ENCODE measurements at places on chromosomes 2 and 18.

- no peak for DNase-seq
These were observed 164.5 kb downstream of the IRS1 start for GRCh38 chr2:226634943-226635604.

DNA sequence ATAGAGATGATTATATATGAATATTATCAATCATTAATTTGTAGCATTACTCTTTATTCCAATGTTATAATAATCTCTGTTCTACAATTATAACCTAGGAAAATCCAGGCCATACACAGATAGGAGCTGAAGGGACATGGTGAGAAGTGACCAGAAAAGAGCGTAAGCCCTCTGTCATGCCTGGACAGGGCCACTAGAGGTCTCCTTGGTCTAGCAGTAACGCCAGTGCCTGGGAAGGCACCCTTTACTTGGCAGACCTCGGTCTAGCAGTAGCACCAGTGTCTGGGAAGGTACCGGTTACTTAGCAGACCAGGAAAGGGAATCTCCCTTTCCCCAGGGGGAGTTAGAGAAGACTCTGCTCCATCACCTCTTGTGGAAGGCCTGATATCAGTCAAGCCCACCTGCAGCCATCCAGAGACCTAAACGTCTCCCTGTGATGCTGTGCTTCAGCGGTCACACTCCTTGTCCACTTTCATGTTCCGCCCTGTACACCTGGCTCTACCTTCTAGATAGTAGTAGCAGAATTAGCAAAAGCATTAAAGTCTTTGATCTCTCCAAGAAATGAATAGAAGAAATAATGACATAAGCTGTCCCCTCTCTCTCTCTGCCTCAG lies 447.5 kb upstream of the FSIP2 start:
- DNase-seq: no peak

GRCh38 chr2:219123356-219124135 lies 37.1 kb downstream of the NHEJ1 start:
- DNase-seq: no peak

DNA sequence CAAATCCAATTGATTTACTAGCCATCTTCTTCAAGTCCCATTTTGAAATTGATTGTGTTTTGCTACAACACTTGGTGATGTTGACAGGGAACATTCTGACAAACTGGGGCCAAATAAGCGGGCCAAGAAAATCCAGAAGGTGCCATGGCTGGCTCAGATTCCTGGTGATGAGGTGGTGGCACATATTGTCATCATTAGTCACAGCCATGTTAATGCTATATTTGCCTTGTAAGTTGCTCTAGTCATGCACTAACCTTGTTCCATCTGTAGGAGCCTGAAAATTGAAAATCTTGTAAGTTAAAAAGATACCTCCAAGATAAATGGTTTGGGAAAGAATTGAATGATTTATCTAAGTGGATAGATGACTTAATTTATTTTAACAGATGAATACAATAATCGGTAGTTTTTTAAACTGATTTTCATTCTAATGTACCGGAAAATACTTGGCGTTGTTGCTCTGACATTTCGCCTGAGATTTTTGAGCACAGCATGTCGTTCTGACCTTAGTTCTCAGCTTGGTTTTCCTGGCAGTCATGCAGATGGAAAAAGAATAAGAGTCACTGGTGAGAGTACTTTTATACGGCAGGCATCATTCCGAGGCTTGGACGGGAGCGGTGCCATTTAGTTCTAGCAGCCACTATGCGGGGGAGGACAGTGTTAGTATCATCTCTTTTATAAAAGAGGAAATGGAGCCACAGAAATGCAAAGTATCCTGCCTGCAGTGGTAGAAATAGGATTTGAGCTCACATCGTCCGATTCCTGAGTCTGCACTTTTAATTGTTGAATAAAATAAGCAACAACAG lies 133.9 kb downstream of the ZNF532 start:
- no peak for DNase-seq

DNA sequence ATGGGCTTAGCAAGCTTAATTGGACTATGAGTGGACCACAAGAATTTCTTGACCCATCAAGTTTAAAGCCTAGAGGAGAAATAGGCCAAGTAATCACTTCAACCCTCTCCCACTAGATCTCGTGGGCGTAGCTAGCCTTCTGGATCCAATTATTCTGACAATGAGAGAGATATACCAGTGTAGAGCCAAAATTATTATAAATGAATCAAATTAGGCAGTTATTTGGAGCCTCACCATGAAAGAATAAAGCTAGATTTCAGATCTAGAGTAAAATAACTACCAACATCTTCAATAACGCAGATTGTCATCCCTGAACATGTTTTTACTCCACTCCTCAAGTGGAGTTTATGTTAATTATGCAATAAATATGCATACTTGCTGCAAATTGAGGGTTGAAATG lies 143.9 kb upstream of the CDH20 start:
- no peak for DNase-seq

DNA sequence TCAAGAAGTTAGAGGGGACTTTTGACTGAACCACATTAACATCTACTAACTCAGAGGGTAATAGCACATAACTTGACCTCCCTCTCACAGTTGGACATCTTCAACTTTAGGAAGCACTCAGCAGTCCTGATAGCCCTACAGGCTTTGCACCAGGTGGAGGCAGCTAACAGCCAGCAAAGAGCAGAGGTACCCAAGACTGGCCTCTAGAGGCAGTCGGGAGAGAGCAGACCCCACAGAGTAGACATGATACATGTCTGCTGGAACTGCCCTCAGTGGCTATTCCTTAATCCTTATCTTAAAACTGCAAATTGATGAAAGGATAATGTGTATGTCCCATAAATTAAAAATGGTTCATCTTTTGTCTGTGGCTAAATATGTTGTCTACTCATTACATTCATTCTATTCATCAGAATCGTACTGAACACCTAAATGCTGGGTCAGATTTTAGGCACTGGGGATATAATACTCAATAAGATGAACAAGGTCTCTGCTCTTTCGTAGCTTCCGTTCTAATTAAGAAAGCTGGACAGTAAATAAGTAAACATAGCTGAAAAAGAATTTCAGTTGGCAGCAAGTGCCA lies 49.8 kb downstream of the CAB39 start:
- DNase-seq: no peak

- DNase-seq: no peak
These were observed 8.6 kb downstream of the CCNT2 start for GRCh38 chr2:134927195-134927594.

DNA sequence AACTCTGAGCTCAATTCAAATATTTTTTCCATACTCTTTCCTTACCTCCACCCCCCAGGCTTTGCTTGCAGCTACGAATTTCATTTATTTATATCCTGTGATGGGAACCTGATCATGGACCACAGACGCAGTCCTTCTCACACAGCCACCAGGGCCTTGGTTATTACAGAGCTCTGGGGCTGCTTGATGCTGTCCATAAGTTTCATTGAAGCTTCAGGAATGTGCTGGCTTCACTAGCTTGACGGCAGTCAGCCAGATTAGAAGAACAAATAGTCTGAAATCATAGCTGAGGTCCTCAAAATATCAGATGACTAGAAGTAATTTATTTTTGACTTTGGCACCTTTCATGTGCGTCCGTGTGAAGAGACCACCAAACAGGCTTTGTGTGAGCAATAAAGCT lies 104.9 kb downstream of the VWA3B start:
- DNase-seq: no peak

- no peak for DNase-seq
These were observed 157 bp downstream of the PTGR3 start for GRCh38 chr18:75208836-75209128.

- no peak for DNase-seq
These were observed 321.6 kb upstream of the LYPD1 start for GRCh38 chr2:132991471-132992045.

DNA sequence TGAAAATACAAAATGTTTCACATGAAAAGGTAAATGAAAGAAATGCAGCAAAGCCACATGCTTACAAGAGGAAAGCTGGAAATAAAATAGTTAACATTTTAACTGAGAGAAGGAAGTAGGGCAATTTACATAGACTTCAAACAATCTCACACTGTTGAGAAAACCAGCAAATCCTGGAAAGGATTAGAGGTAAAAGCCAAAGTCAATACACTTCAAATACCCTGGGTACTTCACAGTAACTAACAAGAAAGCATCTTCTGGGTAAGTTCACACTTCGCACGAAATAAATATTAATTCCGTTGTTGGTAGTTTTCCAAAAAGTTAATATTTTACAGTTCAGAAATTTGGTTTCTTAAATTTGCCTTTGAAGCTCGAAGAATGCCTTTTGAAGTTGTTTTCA lies 3.5 kb upstream of the ERICH2 start:
- DNase-seq: no peak

- DNase-seq: no peak
These were observed 67.7 kb downstream of the SLC40A1 start for GRCh38 chr2:189512879-189513278.

DNA sequence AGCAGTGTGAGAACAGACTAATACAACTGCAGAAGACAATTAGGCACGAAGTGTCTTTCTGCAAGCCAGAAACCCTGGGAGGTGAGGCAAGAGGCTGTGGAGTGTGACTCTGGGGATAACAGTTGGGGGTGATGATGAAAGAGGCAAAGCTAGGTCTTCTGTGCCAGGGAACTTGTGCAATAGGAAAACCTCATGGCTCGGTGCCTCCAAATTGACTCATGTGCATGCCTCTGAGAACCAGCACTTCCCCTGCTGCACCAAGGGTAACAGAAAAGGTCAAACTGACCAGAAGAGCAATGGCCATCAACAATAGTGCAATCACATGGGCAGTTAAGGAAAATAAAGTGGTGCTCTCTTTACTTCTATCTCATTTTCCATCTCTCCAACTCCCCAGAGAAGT lies 136.4 kb downstream of the SCG2 start:
- DNase-seq: no peak

GRCh38 chr2:223549215-223549614 lies 52.9 kb downstream of the SCG2 start:
- no peak for DNase-seq

- DNase-seq: no peak
These were observed 66.2 kb downstream of the DNMT3A start for GRCh38 chr2:25275575-25275965.

GRCh38 chr18:23809415-23809814 lies 120.2 kb downstream of the LAMA3 start:
- DNase-seq: no peak

DNA sequence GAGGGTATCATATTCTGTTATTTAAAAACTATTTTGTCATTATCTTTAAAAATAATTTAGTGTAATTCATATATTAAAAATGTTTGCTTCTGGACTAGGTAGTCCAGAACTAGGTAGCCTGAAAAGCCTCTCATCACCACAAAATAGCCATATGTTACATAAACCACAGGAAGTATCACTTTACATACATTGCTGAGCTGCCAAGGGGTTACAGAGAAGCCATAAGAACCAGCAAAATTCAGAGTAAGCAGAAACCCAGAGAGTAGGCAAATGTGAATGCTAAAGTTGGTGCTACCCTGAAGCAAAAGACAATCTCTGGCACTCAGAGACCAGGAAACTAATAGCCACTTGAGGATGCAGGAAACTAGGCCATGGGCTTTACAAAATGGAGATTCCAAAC lies 60.9 kb downstream of the LOXHD1 start:
- no peak for DNase-seq

GRCh38 chr18:13503836-13504235 lies 222.5 kb downstream of the FAM210A start:
- no peak for DNase-seq

- no peak for DNase-seq
These were observed 57.0 kb upstream of the ZC3H15 start for GRCh38 chr2:186429104-186429503.

DNA sequence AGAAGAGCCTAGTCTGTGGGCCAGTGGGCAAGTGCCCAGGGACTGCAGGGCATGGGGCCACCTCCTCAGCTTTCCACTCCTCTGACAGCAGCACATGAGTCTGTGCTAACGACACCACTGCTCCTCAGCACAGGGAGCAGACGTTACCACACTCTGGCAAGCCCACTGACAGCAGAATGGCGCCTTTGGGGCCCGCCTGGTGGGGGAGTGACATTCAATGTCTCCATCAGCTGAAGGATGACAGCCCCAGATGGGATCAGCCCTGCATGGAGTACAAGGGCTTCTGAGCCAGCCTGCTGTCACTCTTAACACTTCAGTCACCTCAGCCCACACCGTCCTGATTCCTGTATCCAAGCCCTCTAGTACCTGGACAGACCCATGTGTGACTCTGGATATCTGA lies 149.4 kb upstream of the SMAD2 start:
- no peak for DNase-seq

- no peak for DNase-seq
These were observed 51.3 kb downstream of the ZNF516 start for GRCh38 chr18:76443519-76444445.

DNA sequence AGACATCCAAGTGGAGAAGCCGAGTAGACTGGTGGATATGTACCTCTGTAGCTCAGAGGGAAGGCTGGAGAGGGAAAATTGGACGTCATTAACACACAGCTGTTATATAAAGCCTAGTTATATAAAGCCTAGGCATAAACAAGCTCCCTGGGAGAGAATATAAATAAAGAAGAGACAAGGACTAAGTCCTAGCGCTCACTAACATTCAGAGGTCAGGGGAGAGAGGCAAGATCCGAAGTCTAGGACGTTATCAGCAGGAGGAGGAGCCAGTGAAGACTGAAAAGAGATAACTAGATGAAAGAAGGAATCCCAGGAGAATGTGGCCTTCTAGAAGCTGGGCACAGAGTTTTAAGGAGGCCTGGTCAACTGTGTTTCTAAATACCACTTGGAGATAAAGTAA lies 55.3 kb downstream of the NOL10 start:
- DNase-seq: no peak

GRCh38 chr2:102141011-102141943 lies 1.3 kb upstream of the IL1R1 start:
- no peak for DNase-seq

- no peak for DNase-seq
These were observed 342.9 kb downstream of the PARD3B start for GRCh38 chr2:204888222-204888621.

DNA sequence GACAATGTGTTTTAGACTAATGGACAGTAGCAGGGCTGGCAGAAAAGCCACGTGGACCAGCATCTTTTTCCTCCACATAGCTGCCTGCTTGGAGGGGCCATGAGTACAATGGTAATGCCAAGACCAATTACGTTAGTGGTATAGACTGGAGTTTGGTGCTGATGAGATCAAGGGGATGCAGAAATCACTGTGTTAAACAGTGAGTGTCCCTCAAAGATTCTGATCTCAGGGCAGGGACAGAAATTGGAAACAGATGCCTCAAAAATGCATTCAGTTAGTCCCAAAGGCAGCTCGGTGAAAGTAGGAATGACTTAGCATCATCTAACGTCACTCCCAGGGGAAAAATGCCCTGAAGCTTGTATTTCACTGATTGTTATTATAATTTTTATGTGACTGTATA lies 72.4 kb downstream of the SLC16A14 start:
- no peak for DNase-seq

DNA sequence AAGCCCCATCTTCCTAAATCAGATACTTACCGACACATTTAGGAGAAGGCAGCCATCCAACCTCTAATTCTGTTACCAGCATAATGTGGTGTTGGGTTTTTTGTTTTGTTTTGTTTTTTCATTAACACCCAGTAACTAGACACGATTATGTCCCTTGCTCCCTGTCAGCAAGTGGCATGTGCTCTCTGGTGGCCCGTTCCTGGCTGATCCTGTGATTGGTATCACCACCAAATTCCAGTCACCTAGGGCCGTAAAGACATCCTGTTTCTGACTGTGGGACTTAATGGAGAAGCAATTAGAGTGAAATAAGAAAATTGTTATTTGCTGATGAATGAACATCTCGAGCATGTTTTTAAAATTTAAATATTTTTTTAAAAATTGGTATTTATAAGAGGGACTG lies 5.9 kb upstream of the DLX1 start:
- DNase-seq: no peak

GRCh38 chr18:59902131-59902992 lies 2.6 kb downstream of the PMAIP1 start:
- DNase-seq: no peak

Data from amygdala (tissue), 56 donors.